ENCODE measurements at places on chromosomes 11 and 22.
A peak's percentile ranks its signal among the peaks of the same experiment; 100 is the strongest.

DNA sequence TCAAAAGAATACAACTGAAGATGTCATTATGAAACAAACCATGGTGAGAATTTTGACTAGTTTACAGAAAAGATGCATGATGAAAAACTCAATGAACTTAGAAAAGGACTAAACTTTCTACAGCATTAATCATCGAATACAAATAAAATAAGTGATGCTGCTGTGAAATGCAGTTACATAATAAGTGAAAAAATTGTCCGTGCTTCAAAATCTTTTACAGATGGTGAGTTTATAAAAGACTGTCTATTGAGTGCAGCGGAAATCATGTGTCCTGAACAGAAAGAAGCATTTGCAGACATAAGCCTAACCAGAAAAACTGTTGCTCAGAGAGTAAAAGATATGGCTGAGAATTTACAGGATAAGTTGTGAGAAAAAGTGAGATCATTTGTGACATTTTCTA lies 33.8 kb downstream of the NEAT1 start:
- DNase-seq: no peak

- DNase-seq: no peak
Observed at GRCh38 chr22:27730641-27731433, 70.7 kb downstream of the MN1 start.

DNA sequence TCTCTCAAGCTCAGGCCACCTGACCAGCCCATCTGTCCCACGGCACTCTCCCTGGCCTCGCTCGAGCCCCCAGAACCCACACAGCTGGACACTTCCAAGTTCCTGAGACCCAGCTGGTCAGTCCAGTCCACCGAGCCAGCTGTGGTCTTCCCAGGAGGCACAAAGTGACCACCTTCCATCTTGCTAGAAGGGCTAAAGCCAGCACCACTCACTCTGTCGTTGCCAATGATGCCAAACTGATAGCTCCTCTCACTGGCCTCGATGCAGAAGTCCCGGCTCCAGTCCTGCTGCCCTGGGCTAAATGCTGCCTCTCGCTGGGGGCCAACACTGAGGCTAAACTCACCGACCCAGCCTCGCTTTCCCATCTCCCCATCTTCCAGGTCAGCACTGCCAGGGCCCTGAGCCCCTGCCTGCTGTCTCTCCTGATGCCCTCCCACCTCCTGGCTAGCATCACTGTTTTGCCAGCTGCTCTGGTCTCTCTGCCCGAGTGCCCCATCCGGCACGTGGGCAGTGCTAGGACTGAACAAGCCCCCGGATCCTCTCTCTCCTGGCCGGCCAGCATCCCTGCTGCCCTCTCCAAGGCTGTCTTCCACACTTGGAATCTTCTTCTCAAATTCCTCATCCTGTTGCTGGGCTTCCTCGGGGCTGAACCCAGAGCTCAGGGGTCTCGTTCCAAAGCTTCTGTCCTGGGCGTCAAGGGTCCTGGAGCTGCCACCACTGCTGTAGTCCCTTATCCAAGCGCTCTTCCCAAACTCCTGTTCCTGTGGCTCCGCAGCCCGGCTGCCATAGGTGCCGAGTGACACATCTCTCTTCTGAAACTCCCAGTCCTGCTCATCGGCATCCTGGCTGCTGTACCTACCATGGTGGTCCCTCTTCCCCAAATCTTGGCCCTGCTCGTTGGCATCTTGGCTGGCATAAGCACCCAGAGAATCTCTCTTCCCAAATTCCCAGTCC lies 15.4 kb downstream of the TNKS1BP1 start:
- DNase-seq: no peak

DNA sequence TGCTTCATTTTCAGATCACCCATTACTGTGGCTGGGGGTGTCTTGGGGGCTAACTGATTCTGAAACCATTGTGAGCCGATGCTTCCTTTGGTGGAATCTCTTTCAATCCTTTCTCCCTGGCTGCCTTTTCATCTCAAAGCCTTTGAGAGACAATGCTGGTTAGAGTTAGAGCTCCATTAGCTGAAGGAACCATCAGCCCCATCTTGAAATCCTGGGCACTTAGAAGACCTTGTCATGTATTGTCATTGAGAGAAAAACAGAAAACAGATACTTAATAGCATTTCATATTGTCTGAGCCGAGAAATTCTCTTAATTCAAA lies 6.7 kb downstream of the TEAD1 start:
- DNase-seq: no peak

GRCh38 chr11:1772270-1773130 lies 8.8 kb upstream of the CTSD start:
- peak; percentile 68 for DNase-seq

DNA sequence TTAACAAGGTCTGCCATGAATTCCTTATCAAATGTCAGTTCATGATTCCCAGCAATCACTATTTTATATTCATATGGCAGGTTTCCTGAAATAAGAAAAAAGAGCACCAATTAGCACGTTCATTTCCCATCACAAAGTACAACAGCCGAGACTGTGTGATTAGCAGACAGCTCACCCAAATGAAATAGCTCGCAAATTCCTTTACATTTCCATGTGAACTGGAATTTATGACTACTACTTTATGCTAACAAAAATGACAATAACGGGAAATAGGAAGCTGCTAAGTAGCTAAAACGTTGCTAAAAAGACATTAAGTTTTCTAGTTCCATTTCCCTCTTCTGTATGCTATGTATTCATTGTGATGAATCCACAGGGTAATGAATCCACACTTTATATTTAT lies 90.7 kb downstream of the MPPED2 start:
- no peak for DNase-seq

GRCh38 chr11:118198370-118198769 lies 21.9 kb upstream of the SCN2B start:
- peak; percentile 61 for DNase-seq

DNA sequence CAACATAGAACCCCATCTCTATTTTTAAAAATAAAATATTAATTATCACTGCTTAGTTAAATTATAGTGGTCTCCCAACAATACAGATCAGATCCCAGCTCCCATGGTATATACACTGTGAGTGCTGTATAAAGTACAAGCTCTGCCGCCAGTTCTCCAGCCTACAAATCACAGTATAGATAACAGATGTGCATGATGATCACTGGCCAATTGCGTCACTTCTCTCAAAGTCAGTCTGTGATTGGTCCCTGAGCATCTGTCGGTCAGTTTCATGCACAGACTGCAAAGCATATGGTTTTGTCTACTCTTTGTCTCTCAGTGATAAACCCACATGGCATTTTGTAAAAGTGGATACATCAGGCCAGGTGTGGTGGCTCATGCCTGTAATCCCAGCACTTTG lies 15.7 kb downstream of the PPARA start:
- DNase-seq: no peak

- no peak for DNase-seq
Observed at GRCh38 chr11:34275486-34275885, 82.3 kb downstream of the ABTB2 start.

- peak; percentile 80 for DNase-seq
Observed at GRCh38 chr11:47466701-47467250, 17.8 kb upstream of the RAPSN start.

DNA sequence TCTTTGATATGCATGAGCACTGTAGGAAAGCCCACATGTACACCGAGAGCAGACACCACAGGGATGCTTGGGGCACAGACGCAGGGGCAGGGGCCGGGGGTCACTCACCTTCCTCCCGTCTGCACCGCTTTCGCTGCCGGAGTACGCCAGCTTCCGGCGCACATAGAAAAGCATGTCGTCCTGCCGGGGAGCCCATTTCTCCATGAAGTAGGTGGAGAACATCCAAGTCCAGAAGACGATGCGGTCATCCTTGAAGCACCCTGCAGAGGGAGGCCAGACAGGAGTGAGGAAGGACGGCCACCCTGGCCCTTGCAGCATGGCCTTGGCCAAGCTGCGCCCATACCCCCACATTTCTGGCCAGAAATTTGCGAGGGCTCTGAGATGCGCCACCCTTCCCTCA lies 28.8 kb downstream of the KIAA0930 start:
- no peak for DNase-seq

- DNase-seq: no peak
Observed at GRCh38 chr11:67998150-67999045, 5.5 kb downstream of the UNC93B1 start.

DNA sequence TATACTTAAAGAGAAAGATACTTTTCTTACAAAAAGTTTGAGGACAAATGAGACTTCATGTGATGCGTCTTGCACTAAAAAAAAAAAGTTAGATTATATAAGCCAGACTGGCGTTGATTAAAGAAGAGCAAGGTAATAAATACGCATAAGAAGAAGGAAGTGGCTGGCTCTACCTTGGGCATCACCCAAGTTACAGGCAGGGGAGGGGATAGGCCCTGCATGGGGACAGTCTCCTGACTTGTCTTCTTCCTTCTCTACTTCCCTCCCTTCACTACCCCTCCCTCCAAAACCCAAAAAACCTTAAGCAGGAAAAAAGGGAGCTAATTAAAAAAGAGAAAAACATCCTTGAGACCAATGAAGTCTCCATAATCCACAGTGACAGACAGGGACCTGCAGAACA lies 22.3 kb upstream of the TMA7B start:
- DNase-seq: no peak

DNA sequence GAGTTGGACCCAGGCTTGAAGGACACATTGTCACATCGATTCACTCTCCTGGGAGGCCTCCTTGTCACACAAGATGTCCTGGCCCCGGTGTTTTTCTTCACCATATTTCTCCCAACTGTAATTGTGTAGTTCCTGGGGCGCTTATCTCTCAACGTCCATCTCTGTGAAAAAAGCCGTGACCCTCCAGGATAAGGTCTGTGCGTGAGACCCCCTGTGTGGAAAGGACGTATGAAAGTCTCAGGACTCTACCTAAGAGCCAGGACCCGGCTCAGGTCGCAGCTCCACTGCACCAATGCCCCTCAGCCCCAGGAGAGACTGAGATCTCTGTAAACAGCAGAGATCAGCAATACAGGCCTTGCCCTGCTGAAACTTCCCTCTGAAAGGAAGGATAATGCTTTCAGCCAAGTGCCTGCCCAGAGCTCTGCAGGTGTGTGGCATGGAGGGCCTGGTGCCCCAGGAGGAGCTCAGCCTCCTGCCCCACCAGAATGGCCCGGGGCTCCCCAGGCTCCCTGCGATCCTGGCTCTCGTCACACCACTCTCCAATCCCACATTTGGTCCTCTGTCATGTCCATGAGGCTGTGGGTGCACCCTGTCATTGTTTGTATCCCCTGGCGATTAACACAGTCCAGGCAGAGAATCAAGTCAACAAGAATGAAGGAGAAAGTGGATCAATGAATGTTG lies 119.2 kb upstream of the TMEM45B start:
- DNase-seq: no peak

DNA sequence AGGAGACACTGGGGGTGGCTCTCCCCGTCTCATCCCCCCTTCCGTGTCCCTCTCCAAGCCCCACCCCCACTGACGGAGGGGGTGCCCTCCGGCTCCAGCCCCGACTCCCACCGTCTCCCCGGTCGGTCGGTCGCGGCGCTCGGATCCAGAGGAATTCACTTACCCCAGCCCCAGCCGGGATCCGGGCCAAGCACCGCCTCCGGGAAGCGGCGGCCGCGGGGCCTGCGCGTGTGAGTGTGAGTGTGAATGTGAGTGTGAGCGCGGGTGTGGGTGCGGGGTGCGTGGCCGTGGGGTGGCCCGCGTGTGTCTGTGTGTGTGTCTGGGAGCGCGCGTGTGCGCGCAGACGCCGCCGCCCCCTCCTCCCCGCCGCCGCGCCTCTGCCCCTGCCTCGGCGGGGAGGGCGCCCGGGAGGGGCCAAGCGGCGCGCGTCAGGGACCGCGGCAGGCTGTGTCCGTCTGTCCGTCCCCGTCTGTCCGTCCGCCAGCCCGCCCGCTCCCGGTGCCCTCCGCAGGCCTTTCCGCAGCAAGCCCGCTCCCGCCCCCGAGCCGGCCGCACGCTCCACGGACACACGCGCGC lies at the start of gene ELFN2:
ELFN2 (minus strand) TSS at position 345 of the 576 bp plus-strand sequence. CDS start 51,945 bp downstream, outside the sequence.
- DNase-seq: peak; percentile 20

- DNase-seq: no peak
Observed at GRCh38 chr22:30441088-30441487, 15.5 kb downstream of the MTFP1 start.

- no peak for DNase-seq
Observed at GRCh38 chr11:122984186-122985011, 2.8 kb upstream of the BSX start.

DNA sequence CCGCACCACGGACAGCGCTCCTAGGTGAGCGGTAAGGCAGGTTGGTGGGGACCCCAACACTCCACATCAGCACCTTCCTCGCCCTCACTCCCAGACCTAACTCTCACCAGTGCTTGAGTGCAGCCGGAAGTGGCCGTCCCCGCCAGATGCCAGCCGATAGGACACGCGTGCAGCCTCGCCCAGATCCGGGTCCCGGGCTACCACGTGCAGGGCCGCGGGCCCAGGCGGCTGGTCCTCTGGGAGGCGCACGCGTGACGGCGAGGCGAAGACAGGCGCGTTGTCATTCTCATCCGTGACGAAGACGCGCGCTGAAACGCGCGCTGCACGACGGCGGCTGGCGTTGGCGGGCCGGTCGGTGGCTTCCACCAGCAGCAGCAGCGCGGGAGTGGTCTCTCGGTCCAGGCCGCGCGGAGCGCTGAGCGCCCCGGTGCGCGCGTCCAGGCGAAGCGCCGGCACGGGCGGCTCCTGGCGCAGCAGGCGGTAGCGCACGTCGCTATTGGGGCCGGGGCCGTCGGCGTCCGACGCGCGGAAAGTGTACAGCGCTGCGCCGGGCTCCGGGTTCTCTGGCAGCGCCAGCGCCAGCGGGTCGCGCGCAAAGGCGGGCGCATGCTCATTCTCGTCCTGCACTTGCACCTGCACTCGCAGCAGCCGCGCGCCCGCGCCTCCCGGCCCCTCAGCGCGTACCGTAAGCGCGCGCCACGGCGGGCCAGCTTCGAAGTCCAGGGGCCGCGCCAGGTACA lies 10.8 kb upstream of the TPP1 start:
- no peak for DNase-seq

GRCh38 chr11:119061256-119061655 lies 4.3 kb upstream of the HYOU1 start:
- no peak for DNase-seq

- DNase-seq: no peak
Observed at GRCh38 chr11:43573233-43573632, 107.3 kb upstream of the HSD17B12 start.

GRCh38 chr11:131179836-131180235 lies 190.6 kb upstream of the NTM start:
- DNase-seq: no peak
